ENCODE measurements at places on chromosomes 16 and 17.

DNA sequence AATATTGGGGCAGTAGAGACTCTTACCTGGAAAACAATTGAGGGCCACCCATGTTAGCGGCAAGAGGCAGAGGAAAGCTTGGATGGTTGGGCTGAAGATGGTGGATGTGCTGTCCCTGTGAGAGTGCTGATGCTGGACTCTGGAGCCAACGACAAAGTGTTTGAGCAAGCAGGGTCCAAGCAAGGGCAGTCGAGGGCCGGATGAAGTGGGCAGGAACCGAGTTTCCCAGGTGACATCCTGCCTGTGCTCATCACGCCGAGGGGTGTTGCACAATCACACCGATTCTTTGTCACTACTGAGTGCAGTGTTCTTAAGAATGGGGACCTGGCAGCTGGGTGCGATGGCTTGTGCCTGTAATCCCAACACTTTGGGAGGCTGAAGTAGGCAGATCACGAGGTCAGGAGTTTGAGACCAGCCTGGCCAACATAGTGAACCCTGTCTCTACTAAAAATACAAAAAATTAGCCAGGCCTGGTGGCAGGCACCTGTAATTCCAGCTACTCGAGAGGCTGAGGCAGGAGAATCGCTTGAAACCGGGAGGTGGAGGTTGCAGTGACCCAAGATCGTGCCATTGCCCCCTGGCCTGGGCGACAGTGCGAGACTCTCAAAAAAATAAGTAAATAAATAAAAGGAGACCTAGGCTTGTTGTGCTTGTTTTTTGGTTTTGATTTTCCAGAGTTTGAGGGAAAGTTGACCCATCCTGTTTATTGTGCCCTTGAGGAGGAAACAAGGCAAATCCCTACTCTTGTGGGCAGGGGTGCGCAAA lies 6.1 kb downstream of the PYCARD start:
- DNase-seq: no peak

DNA sequence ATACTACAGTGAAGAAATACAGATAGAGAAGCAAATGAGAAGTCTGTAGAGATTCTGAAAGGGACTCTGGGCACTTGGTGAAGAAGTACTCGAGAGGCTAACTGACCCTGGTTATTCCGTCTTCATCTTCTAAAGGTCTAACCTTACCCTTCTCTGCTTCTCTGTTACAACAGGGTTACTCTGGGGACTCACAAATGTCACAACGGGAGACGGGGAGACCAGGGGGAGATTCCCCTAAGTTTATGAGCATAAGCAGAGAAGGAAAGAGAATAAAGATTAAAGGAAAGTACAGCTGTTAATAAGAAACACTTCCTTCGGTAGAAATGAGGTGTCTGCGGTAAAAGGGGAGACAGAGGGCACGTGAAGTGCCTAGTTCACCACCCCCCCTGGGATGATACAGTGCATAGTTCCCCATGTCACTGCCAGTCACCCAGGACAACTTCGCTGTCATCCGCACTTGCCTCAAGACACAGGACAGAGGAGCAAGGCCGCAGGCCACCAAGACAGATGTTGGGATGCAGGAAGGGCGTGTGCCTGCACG lies 75.2 kb upstream of the TRAP1 start:
- DNase-seq: no peak

GRCh38 chr17:61352781-61353491 lies 46.7 kb upstream of the TBX2 start:
- no peak for DNase-seq

DNA sequence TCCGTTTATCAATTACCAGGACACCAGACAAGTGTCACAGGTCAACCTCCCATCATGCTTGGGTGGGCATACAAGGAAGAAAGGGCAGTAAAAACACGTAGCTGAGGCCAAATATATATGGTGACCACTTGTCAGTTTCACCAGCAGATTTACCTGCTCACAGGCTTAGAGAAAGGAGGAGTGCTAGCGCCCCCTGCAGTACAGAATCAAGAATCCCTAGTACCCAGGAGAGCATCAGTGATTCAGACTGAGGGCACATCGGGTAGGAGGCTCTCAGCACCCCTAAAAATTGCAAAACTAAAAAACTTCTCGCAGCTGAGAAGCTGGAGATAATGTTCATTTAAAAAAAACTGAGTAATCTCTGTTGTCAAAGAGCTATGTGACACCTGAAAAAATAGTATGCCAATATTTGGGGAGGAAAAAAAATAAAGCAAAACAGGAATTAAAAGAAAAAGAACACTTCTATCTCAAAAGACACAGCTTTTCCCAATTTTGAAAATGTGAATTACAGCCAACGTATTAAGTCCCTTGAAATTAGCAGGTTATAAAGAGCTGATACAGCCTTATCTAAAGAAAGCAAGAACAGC lies 21.2 kb upstream of the MON1B start:
- peak; percentile 27 for DNase-seq

DNA sequence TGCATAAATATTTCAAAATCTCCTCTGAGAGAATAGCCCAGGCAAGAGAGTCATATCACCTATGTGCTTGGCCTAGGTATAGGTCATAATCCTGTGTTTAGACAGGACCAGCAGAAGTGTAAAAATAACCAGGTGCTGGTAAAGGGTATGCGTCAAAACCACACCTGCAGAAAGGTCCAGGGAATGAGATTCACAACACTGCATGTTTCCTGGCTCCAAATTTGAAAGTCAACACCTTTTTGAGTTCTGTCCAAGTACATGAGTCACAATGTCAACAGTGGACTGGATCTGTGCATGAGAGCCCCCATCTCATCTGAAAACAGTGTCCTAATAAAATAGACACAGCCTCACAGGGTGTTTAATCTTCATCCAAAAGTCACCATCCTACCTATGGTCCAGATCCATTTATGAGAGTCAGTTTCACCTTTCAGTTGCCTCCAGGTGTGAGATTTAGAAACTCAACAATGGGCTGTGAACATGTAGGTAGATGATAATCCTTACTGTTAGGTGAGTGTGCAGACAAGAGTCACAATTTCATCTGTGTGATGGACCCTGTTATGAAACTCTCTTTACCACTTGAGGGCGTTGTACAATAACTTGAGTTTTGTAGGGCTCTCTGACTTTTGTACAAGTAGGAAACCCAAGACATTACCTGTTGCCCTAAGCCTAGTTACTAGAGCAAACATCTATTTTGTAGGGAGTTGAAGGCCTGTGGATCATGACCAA lies 2100.7 kb downstream of the TP53TG3F start:
- DNase-seq: no peak

- no peak for DNase-seq
These were observed 230.4 kb downstream of the ZNF423 start for GRCh38 chr16:49625311-49626065.

GRCh38 chr17:57970710-57971109 lies 15.5 kb upstream of the CUEDC1 start:
- DNase-seq: no peak

Measured in GM20000 (cell line).